Adipose tissue (tissue), 3 donors: ENCODE measurements at places on chromosomes 11 and 22. TPM values are rescaled to one million over a fixed set of nuclear protein-coding genes. Genes with fewer than 3 reads are reported as not detected.

OR8D1 gene
- not detected for polyA plus RNA-seq

FAM181B gene
- polyA plus RNA-seq, result 0.11 TPM

PCSK7 gene
- polyA plus RNA-seq, result 35.5 TPM

IPO7 gene
- 45.3 TPM for polyA plus RNA-seq

HBE1 gene
- polyA plus RNA-seq, result not detected

SCO2 gene
- polyA plus RNA-seq, result 2.3 TPM

CBY1 gene
- 69.5 TPM for polyA plus RNA-seq

SPON1 gene
- 8.1 TPM for polyA plus RNA-seq

VPS11 gene
- polyA plus RNA-seq, result 30.7 TPM

TSPAN32 gene
- polyA plus RNA-seq, result 1.9 TPM

SOX6 gene
- 1.3 TPM for polyA plus RNA-seq

TMEM80 gene
- polyA plus RNA-seq, result 27.0 TPM

CALCA gene
- polyA plus RNA-seq, result 0.15 TPM

TMEM126A gene
- 64.9 TPM for polyA plus RNA-seq

MFRP gene
- not detected for polyA plus RNA-seq

GTSE1 gene
- 0.49 TPM for polyA plus RNA-seq

MPPED2 gene
- 0.51 TPM for polyA plus RNA-seq

GVQW3 gene
- 0.37 TPM for polyA plus RNA-seq

NLRX1 gene
- 10.3 TPM for polyA plus RNA-seq

RAB39A gene
- polyA plus RNA-seq, result 0.13 TPM

TMEM134 gene
- polyA plus RNA-seq, result 117 TPM

SLC22A12 gene
- polyA plus RNA-seq, result not detected

MPZL2 gene
- 6.9 TPM for polyA plus RNA-seq

RAB38 gene
- 1.5 TPM for polyA plus RNA-seq

SERPIND1 gene
- 0.09 TPM for polyA plus RNA-seq

TYR gene
- polyA plus RNA-seq, result not detected

ANGPTL5 gene
- polyA plus RNA-seq, result not detected

PGGHG gene
- 28.8 TPM for polyA plus RNA-seq

UBQLNL gene
- polyA plus RNA-seq, result 0.09 TPM

SNX32 gene
- polyA plus RNA-seq, result not detected

KCNJ11 gene
- 1.5 TPM for polyA plus RNA-seq

GDPD4 gene
- not detected for polyA plus RNA-seq

SPI1 gene
- 69.3 TPM for polyA plus RNA-seq

OR8H1 gene
- polyA plus RNA-seq, result not detected

OR52B2 gene
- polyA plus RNA-seq, result not detected

LYVE1 gene
- polyA plus RNA-seq, result 112 TPM

AIFM3 gene
- 0.68 TPM for polyA plus RNA-seq

TRIM29 gene
- 1.8 TPM for polyA plus RNA-seq

WBP2NL gene
- polyA plus RNA-seq, result 0.18 TPM

HSCB gene
- polyA plus RNA-seq, result 16.1 TPM

PTPRCAP gene
- 4.1 TPM for polyA plus RNA-seq

TMEM45B gene
- 1.7 TPM for polyA plus RNA-seq

CCDC15 gene
- 1.7 TPM for polyA plus RNA-seq

DYNC2H1 gene
- 8.1 TPM for polyA plus RNA-seq

KDM4E gene
- not detected for polyA plus RNA-seq

CASP5 gene
- 1.2 TPM for polyA plus RNA-seq

CAPN5 gene
- 4.0 TPM for polyA plus RNA-seq

C11orf16 gene
- not detected for polyA plus RNA-seq

VWA5A gene
- 15.0 TPM for polyA plus RNA-seq

CARNS1 gene
- 2.6 TPM for polyA plus RNA-seq

NXPE1 gene
- polyA plus RNA-seq, result not detected
